Activated CD8-positive, alpha-beta memory T cell treated with anti-CD3 and anti-CD28 coated beads for 24 hours (primary cell): ENCODE measurements at places on chromosomes 1 and 21.
A peak's percentile ranks its signal among the peaks of the same experiment; 100 is the strongest.

DNA sequence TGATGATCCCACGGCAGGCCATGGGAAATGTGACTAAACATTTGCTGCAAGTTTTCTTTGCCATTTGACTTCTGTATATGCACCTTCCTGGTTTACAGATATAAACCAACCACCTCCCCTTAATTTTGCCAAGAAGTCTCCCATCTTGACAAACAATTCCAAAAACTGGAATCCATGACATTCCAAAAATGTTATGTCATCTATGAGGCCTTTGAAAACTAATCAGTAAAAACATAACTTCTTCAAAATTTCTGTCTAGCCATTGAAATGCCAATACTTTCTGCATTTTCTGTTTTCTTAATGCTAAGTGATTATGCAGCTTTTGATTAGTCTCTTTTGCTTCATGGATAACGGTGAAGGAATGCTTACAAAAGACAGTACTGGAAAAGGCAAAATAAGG lies 84.1 kb downstream of the LYST start:
- no peak for DNase-seq

GRCh38 chr21:14519000-14519399 lies 27.1 kb downstream of the SAMSN1 start:
- DNase-seq, result no peak

GRCh38 chr1:219812491-219813203 lies 115.7 kb downstream of the SLC30A10 start:
- DNase-seq, result no peak

DNA sequence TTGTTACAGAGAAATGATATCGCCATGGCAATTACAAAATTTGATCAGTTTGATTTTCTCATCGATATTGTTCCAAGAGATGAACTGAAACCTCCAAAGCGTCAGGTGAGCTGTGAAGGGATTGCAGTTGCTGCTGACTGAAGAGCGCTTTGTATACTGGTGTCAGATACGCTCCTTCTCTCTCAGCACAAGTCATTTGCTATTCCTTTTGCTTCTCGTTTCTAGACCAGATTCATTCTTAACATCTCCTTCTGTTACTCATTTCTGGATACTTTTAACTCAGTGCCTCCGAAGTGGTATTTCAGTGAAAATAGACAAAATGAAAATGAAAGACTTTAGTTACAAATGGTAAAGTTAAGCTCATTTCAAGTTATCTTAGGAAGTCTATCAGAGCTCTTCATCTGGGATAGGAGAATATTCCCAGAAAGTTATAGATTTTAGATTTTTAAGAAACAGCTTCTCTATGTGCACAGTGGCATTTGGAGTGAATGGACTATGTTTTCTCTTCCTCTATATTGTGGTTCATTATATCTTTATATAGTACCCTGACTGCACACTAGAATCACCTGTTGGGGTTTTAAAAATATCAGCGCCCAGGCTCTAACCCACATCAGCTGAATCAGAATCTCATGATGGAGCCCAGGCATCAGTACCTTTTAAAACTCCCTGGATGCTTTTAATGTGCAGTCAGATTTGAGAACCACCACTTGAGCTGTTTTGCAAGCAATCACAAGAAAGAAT lies 30.3 kb upstream of the KCNQ4 start:
- no peak for DNase-seq

DNA sequence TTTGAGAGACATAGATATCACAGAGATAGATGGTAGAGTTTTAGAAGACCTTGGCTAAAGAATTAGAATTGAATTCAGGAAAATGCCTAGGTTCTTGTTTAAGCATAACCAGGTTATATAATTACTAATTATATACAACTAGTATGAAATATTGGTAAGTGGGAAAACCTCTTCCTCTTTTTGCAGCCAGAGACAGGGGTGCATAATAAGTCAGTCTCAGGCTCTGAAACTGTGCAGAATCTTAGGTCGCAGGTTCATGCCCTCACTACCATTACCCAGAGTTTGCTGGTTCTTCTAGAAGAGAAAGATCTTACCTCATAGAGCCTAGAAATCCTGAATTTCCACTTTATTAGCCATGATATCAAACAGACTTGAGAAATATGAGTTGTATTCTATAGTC lies 183.3 kb downstream of the NEK7 start:
- no peak for DNase-seq

GRCh38 chr1:117633936-117634335 lies 28.1 kb downstream of the TENT5C start:
- no peak for DNase-seq

DNA sequence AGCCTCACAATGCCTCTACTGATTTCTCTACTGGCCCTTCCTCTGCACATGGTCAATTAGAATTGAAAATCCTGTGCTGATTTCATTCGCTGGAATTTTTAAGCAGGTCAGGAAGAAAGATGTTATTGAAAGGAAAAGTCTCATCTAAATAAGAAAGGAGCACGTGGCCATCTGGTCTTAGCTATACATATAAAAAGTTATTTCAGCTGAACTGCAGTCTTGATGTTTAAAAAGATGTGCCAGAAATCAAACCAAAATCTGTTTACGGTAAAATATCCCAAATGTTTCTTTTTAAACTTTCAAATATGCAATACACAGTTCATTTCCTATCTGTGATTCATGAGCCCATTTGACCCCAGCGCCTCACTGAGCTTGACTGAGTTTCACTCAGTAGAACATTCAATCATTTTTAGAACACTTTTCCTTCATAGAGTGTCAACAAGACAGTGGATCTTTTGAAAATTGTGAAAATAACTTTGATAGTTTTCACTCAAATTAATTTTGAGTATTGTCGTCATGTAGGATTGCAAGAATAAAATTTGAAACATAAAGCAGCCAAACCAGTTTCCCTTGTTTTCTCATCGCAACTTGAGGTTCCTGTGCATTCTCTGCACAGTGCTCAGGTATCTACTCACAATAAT lies 293.6 kb downstream of the PTPRC start:
- DNase-seq, result no peak

- DNase-seq, result no peak
Measured at GRCh38 chr21:25234857-25235801, 372.2 kb downstream of the MRPL39 start.

- no peak for DNase-seq
Measured at GRCh38 chr1:22512873-22513272, 50.4 kb upstream of the EPHA8 start.

- no peak for DNase-seq
Measured at GRCh38 chr1:241638909-241639622, 1.1 kb downstream of the CHML start.

- no peak for DNase-seq
Measured at GRCh38 chr1:212213784-212214183, 71.4 kb upstream of the PPP2R5A start.

- DNase-seq, result peak; percentile 62
Measured at GRCh38 chr1:248243204-248243603, 12.0 kb downstream of the OR2M4 start.

DNA sequence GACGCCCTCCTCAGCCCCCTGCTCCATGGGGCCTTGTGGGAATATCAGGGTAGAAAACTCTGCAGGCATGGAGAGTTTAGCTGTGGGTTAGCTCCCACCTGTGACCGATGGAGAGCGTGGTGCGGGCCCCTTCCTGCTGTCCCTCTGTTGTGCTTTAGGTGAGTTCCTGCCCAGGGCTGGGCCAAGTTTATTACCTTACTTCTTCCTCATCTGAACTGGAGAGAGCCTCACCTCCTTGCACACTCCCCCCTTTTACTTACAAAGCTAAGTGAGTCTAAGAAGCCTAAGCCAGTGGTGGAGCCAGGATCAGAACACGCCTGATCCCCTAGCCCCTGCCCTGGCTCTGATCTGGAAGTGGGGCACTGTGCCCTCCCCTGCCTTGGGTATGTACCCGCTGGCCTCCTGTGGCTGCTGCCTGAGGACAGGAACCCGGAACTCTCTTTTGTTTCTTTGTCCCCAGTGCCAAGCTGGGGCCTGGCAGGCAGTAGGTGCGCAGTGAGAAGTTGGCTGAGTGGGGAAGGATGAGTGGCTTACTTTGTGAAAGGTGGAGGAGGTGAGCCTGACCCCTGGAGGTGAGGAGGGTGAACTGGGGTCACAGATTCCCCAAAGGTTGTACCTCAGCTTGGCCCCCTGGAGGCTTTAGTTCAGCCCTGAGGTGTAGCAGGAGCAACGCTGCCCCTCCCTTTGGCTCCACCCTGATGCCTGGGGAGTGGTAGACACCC lies 32.9 kb downstream of the ARHGEF10L start:
- no peak for DNase-seq

DNA sequence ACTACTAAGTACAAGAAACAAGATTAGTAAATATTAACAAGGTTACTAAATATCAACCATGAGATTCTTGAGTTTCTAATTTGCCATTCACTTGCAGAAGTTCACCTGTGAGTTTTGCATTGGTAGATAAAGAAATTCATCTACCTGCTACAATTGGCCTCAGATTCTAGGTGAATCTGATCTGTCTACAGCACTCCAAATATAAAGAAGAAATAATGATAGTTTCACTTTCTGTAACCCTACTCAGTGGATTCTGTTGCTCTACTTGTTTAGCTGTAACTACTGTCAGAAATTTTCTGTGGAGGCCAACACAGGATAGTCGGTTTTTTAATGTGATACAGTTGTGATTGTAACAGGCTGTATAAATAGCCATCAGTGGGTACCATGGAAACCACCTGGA lies 118.6 kb downstream of the NR5A2 start:
- no peak for DNase-seq

- DNase-seq, result no peak
Measured at GRCh38 chr1:23664837-23665795, 26.5 kb upstream of the RPL11 start.

DNA sequence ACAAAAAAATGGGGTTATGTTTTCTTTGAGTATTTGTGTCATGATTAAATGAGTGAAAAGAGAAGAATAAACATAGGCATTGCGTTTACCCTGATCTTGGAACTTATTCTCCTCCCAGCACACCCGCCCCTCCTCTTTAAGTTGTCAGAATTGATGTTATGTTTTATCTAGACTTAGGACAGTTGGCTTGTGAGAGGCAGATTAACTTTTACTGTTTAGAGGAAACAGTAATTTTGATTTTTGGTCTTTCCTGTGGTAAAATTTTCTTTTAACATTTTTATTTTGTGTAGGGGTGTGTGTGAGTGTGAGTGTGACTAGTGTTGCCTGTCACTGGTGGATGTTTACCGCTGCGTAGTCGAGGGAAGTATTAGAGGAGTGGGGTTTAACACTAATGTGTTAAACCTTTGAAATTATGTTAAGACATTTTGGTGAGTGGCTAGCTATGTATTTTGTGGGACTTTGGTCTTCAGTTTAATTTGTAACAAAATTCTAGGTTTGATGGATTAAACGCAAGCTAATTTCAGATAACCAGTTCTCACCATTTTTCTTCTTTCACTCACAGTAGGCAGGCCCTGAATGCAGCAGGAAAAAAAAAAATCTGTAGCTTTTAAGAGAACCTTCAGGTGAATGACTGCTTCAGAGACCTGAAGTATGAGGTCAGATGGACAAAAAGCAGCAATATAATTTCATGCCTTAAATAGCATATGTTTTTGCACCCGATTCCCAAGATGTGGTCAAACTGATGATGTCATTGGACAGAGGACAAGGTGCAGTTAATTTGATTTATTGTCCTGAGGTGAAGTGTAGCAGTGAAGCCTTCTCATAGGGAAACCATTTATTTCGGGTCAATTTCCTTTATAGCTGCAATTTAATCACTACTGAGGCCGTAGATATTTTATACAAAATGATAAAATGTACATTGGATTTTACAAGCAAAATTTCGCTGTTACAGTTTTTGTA lies 2.7 kb downstream of the POU2F1 start:
- no peak for DNase-seq

DNA sequence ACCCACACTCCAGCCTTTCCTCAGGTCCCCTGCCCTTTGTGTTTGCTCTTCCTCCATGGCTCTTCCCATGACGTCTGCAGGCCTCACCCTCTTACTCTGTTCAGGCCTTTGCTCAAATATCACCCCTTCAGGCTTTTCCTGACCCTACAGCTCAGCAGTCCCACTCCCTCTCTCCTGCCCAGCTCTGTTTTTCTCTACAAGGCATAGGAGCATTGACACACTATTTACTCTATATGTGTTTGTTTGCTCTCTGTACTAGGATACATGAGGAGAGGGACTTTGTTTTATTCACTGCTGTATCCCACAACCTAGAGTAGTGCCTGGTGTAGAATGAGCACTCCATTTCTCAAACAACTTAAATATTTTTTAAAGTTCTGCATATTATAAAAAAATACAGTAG lies 107.4 kb upstream of the COA6 start:
- DNase-seq, result no peak

GRCh38 chr1:94542088-94542870 lies 720 bp upstream of the F3 start:
- DNase-seq, result peak; percentile 58

DNA sequence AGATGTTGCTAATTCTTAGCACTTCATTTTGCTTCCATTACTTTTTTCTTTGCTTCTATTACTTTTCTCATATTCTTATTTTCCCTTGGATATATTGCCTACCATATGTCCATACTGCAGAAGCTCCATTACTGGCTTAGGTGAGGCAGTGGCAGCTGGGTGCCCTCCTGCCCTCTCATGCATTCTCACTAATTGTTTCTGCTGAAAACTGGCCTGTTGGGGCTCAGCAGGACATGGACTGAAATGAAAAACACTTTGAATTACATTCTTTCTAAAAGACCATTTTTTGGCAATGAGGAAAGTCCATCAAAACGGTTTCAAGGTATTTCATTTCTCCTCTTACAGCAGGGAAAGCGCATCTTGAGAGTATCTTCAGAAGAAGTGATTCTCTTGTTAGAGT lies 122.9 kb downstream of the MAST2 start:
- DNase-seq, result no peak

GRCh38 chr1:232621050-232621449 lies 8.9 kb downstream of the SIPA1L2 start:
- no peak for DNase-seq

DNA sequence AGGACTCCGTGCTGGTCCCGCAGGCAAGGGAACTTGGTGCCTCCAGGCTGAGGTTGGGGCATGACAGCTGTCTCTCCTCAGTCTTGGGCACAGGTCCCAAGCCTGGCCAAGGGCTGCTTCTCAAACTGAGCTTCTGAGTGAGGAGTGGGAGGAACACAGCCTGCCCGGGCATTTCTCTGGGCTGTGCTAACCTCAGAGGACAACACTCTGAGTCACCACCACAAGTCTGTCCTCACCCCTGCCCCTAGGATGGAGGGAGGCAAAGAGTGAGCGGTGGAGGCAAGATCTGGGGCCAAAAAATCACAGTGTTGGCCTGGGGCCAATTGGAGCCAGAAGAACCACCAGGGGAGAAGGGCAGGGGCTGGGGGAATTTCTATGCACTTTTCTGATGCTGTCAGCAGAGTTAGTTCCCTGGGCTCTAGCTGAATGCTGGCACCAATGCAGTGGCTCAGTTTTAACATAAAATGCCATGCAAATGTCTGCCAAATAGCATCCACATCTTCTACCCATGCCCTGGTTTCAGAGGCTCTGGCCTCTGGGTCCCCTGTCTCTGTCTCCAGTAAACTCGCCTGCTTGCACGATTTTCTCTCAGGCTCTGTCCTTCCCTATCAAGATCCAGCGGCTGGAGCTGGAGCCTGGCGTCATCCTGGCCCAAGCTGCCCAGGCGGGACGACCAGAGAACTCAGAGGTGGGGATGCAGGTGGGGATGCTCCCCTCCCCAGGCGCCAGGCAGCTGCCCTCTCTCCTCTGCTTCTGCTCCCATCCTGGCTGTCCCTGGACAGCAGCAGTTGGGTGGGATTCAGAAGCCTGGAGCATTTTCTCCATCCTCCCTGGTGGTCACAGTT lies 11.0 kb upstream of the CDK18 start:
- DNase-seq, result no peak
